ENCODE measurements at places on chromosomes 2 and 18.

DNA sequence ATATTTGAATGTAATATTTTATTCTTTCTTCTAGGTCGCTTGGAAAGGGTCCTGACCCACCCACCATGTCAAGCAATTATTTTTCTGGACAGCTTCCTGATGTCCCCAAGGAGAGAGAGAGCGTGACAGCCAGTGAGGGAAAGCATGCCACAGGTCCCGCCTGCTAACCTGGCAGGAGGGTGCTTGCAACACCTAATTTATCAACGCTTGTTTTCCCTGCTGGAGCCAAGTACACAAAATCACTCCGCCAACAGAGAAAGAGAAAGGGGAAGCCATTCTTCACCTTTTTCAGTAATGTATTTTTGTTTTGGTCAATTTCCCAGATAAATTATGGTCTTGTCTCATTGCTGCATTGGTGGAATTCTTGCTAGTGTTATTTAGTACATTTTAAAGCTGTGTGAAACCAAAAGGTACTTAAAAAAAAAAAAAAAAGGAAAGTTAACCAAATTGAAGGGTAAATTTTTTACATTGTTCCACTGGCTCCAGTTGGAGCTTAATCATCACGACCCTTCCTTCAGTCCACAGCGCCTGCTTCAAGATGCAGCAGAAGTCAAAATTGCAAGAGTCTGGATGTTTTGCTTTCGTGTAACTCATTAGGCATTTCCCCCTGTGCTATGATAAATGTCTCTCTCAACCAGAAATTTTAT lies 88.5 kb upstream of the COPS8 start:
- DNase-seq = no peak

DNA sequence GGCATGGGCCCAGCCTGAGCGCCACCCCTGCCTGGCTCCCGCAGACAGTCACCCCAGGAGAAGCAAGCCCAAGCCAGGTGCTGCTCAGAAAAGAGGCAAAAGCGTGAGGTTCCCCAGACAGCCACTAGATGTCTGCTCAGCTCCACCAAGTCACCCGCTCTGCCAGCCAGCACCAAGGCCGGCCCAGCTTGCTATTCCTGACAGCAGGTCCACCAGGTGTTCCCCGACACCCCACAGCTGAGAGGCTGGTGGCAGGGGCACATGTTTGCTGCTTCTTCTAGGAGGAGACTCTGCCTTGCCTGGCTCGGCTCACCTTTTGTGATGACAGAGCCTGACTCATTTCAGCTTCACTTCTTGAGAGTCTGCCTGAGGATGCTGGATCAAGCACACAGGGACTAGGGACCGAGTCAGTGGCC lies 206.7 kb downstream of the MGAT5 start:
- peak; percentile 58 for DNase-seq

GRCh38 chr2:197312186-197312585 lies 1.6 kb upstream of the ANKRD44 start:
- DNase-seq = no peak

GRCh38 chr2:111951486-111951885 lies 53.1 kb downstream of the MERTK start:
- no peak for DNase-seq

- no peak for DNase-seq
These were observed 21.6 kb upstream of the PDIA6 start for GRCh38 chr2:10834068-10834655.

DNA sequence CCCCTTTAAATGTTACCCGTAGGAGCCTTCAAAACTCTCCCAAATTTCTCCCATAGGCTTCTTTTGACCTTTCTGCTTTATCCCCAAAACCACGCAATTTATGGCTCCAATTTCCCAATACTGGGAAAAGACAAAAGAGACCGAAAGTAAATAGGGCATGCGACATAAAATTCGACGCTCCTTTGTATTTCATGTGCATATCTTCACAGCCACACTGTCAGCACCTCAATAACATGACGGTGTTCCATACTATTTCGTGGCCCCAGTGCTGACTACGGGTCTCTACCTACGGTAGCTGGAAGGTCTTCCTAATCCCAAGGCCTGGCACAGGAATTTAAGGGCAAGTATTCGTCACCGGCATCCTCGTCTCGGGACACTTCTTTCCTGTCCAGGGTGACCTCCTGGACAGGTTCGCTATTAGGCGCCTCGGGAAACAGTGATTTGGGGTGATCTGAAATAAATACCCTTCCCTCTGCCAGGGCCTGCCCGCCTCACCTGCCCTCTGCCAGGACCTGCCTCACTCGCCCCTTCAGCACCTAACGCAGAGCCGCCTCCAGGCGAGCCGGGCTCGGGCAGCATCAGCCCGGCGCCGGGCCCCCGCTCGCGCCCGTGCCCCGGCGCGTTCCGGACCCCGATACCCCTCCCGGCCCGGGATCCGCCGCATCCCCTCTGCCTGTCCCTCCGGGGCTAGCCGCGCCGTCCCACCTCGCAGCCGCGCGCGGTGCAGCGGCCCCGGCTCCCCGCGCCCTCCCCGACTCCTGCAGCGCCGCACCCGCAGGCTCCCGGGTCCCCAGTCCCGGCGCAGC lies 680 bp downstream of the DTNB start:
- DNase-seq = no peak

- no peak for DNase-seq
These were observed 32.7 kb upstream of the AFTPH start for GRCh38 chr2:64491426-64491825.

DNA sequence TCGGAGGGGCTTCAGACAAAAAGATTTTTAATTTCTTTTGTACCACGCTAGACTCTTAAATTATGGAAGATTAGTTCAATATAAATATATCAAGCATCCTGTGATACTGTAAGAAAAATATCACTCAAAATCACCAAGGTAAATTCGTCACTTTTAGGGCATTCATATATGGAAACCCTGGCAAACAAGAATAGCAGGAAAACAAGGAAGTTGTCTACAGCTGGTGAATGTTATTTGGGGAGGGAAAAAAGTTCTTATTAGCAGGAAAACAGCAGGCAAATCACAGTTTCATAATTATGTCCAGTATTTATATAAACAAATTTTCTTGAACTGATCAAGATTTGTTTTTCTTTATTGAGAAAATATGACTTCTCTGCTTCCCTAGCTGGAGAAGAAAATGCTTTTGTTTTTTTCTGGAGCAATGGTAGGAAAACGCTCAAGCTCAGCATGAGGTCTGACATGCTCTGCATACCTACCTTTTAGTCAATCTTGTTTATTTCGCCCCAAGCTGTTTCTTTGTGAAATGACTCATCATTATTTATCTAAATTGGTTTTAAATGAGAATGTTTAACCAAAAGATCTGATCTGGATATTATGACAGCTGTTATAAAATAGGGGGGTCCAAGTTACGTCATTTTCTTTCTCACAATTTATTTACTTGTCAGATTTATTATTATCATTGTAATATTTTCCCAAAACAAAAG lies 14.7 kb downstream of the LINC00305 start:
- DNase-seq = no peak

GRCh38 chr2:217293607-217294006 lies 433.7 kb upstream of the TNP1 start:
- DNase-seq = no peak

DNA sequence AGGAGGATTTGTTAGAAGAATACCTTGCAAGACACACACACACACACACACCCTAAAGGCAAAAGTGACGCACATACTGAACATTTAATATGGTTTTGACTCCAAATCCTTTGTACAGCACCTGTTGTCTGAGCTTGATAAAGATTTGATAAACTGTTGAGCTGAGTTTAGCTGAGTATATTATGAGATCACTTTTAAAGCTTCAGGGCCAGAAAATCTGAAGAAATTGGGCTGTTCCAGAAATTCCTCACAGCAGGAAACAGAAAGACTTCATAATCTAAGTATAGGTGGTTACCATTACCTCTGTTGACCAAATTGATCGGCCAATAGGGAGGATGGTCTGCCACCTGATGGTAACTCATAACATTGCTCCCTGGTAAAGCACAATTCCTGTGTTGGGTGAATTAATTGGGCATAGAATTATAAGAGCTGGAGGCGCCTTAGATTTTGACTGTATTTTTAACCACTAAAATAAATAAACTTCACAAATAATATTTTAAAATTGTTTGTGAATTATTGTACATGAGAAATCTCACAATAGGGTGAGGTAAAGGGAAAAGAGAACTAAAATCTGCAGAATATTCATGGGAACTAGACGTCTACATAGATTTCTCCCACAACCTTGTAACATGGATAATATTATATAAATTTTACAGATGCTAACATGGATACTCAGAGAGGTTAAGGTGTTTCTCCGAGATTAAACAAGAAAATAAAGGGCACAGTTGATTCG lies 21.8 kb upstream of the RPIA start:
- no peak for DNase-seq

GRCh38 chr2:221969087-221969829 lies 329.5 kb downstream of the PAX3 start:
- no peak for DNase-seq

DNA sequence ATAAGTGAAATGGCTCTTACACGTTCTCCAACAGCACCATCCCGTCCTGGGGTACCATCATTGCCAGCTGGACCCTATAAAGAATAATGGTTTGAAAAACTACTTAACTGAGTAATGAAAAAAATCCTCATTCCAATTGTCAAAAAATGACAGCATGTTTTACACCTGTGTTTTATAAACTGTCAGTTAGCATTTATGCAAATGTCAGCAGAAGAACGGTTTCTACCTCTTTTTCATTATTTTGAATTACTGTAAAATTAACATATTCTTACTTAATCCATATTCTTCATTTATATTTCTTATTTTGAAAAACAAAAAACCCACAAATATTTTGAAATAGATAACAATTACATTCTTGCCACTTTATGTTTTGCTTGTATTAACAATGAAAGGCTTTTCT lies 74.0 kb downstream of the COL3A1 start:
- no peak for DNase-seq

DNA sequence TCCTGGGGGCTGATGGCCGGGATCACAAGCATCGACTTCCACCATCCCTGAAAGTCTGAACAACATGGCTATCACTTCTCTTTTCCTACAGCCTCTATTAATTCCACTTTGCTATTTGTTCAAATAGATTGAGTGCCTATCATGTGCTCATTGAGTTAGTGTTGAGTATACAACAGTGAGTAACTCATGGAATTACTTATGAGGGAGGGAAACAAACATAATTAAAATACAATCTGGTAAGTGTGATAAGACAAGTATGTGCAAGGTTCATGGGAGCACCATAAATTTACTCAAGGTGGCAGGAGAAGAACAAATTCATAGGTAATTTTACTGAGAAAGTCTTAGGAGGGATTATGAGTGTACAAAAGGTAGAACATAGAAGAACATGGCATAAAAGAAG lies 86.4 kb downstream of the MEP1B start:
- no peak for DNase-seq

DNA sequence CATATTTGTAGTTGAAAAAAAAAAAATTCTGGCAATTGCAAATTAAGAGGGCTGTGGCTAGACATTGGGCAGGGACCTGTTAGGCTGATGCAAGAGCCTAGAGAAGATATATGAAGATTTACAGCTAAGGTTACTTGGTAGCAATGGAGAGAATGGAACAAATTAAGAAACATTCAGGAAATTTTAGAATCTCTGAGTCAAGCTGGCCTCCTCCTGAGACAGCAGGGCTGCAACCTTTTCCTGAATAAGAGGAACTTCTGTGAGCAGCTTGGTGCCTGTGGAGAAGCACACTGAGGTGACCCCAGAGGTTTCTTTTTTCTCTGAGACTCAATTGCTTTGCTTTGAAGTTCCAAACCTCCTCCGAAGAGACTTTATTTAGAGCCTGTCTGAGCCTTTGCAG lies 118.6 kb upstream of the LRATD1 start:
- no peak for DNase-seq

- DNase-seq = no peak
These were observed 550.2 kb downstream of the STK39 start for GRCh38 chr2:167697194-167697593.

- DNase-seq = no peak
These were observed 78.2 kb downstream of the DYSF start for GRCh38 chr2:71531522-71532047.

DNA sequence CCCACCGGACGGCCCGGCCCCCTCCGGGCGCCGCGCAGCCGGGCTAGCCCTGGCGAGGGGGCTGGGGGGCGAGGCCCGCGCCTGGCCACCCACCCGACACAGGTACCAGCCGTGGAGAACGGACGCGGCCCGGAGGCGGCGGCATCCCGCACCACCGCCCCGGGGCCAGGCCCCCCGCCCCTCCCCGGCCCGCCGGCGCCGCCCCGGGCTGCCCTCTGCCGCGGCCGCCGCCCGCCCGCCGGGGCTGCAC lies 405 bp downstream of the SOS1 start:
- DNase-seq = no peak

- no peak for DNase-seq
These were observed 459.4 kb upstream of the MC4R start for GRCh38 chr18:60831971-60832370.

DNA sequence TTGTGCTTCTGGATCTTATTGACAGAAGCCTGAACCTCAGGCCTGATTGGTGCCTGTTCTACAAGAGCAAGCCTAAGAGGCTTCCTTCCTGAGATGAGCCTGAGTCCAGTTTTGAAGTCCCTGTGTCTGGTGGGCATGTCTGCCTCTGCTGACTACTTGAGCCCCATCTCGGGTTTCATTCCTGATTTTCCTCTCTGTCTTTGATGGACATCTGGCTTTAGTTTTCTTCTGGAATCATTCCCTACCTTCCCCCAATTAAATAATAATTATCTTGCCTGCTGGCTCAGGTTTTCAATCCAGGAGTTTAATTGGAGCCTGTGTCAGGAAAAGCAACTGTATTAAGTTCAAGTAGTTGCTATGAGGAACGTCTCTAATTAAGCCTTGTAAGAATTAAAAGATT lies 135.5 kb upstream of the MC4R start:
- DNase-seq = no peak

DNA sequence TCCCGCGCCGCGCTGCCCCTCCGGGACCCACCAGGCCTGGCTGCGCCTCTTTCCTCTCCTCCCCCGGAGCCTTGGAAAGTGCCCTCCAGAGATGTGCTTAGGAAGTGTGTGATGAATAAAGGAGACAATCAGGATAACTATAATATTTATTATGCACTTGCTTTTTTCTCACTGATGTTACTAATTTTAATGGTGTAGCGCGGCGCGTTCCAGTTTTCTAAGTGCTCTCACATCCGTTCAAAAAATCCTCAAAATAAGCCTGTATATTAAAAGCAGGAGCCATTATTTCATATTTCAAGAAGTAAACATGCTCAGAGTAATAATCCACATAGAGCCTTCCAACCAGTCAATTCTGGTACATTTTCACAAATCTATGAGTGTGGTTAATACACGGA lies 941 bp upstream of the MPPE1 start:
- no peak for DNase-seq

DNA sequence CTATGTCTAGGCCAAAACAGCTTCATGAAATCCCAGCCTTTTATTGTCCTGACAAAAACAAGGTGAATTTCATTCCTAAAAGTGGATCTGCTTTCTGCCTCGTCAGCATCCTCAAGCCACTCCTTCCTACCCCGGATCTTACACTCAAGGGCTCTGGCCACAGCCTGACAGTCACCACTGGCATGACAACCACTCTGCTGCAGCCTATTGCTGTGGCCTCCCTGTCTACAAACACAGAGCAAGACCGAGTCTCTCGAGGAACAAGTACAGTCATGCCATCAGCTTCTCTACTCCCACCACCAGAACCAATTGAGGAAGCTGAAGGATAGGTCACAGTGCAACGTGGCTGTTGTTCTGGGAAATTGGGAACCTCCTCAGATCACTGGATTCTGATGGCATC lies 106.1 kb downstream of the ICA1L start:
- DNase-seq = no peak

Measured in NCI-H2081 treated with DMSO at 0.1 percent for 48 hours (cell line).